CD4-positive, alpha-beta T cell (primary cell): ENCODE measurements at places on chromosomes 5 and 9.

DNA sequence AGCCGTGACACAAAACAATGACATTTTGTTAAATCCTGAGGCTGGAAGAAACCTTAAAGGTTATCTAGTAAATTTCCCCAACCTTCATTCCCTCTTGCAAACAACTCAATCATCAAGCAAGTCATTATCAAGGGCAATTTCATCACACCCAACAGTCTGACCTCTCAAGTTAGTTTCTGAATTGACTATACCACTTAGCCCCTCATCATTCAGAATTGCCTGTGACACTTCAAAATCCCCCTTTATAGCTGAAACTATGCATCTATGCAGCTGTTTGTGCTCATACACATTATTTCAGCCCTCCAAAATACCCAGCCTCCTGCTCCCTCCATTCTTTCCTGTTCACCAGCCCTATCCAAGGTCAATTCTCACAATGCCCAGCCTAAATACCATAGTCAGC is 24.6 kb downstream of the LPAR1 start:
- DNase-seq = no peak

- no peak for DNase-seq
Observed at GRCh38 chr5:157965040-157965678, 106.2 kb upstream of the CLINT1 start.

GRCh38 chr9:34501889-34502425 is 20.8 kb downstream of the ENHO start:
- DNase-seq = no peak

GRCh38 chr9:129479631-129480011 is 141.3 kb downstream of the C9orf50 start:
- no peak for DNase-seq

GRCh38 chr9:137395666-137396010 is 27.3 kb downstream of the EXD3 start:
- no peak for DNase-seq

- no peak for DNase-seq
Observed at GRCh38 chr9:4815381-4815956, 22.7 kb downstream of the RCL1 start.
